HCT116 (cell line): ENCODE measurements at places on chromosomes 3 and 15. TPM values are rescaled to one million over a fixed set of nuclear protein-coding genes. Genes with fewer than 3 reads are reported as not detected.

ZNF660 gene
- not detected for total RNA-seq

PLSCR5 gene
- total RNA-seq = not detected

CRYBG3 gene
- 7.5 TPM for total RNA-seq

PROS1 gene
- 9.6 TPM for total RNA-seq

TM6SF1 gene
- not detected for total RNA-seq

SLC22A14 gene
- total RNA-seq = 0.22 TPM

GRAMD2A gene
- total RNA-seq = 8.0 TPM

CPA3 gene
- total RNA-seq = not detected

SERPINI2 gene
- total RNA-seq = 0.27 TPM

MIX23 gene
- total RNA-seq = 76.2 TPM

SPINT1 gene
- total RNA-seq = 123 TPM

P2RY14 gene
- total RNA-seq = not detected

SLC2A2 gene
- not detected for total RNA-seq

KLHL40 gene
- not detected for total RNA-seq

ITGB5 gene
- 77.8 TPM for total RNA-seq

GOLGA8J gene
- not detected for total RNA-seq

NRROS gene
- total RNA-seq = 0.12 TPM

MCTP2 gene
- total RNA-seq = 12.9 TPM

GRK7 gene
- not detected for total RNA-seq

ACP3 gene
- 0.79 TPM for total RNA-seq

TRH gene
- not detected for total RNA-seq

GOLGA8G gene
- not detected for total RNA-seq

RPP14 gene
- total RNA-seq = 22.4 TPM

DLL4 gene
- 1.5 TPM for total RNA-seq

HTR3E gene
- total RNA-seq = not detected

ANKRD34C gene
- total RNA-seq = not detected

GLDN gene
- 3.0 TPM for total RNA-seq

CEMIP gene
- 3.5 TPM for total RNA-seq

LIPC gene
- total RNA-seq = not detected

SEMA3B gene
- 46.2 TPM for total RNA-seq

BNC1 gene
- total RNA-seq = not detected

HCN4 gene
- 1.7 TPM for total RNA-seq

RBP2 gene
- not detected for total RNA-seq

OR5K2 gene
- not detected for total RNA-seq

IL20RB gene
- 6.1 TPM for total RNA-seq

CD96 gene
- 0.42 TPM for total RNA-seq

IFT57 gene
- total RNA-seq = 38.4 TPM

ADIPOQ gene
- not detected for total RNA-seq

ISL2 gene
- 11.6 TPM for total RNA-seq

IL17RC gene
- 17.6 TPM for total RNA-seq

GHSR gene
- not detected for total RNA-seq

UQCRC1 gene
- total RNA-seq = 318 TPM

GPR176 gene
- total RNA-seq = 1.7 TPM

AGTR1 gene
- total RNA-seq = not detected

PYGO1 gene
- total RNA-seq = 0.34 TPM

IL17RD gene
- total RNA-seq = 12.3 TPM

MYZAP gene
- total RNA-seq = 5.8 TPM

SLC30A4 gene
- total RNA-seq = 2.7 TPM

GOLGA8S gene
- 0.15 TPM for total RNA-seq

RYR3 gene
- total RNA-seq = not detected
